ENCODE measurements at places on chromosomes 4 and X. TPM values are rescaled to one million over a fixed set of nuclear protein-coding genes. Genes with fewer than 3 reads are reported as not detected.

DNA sequence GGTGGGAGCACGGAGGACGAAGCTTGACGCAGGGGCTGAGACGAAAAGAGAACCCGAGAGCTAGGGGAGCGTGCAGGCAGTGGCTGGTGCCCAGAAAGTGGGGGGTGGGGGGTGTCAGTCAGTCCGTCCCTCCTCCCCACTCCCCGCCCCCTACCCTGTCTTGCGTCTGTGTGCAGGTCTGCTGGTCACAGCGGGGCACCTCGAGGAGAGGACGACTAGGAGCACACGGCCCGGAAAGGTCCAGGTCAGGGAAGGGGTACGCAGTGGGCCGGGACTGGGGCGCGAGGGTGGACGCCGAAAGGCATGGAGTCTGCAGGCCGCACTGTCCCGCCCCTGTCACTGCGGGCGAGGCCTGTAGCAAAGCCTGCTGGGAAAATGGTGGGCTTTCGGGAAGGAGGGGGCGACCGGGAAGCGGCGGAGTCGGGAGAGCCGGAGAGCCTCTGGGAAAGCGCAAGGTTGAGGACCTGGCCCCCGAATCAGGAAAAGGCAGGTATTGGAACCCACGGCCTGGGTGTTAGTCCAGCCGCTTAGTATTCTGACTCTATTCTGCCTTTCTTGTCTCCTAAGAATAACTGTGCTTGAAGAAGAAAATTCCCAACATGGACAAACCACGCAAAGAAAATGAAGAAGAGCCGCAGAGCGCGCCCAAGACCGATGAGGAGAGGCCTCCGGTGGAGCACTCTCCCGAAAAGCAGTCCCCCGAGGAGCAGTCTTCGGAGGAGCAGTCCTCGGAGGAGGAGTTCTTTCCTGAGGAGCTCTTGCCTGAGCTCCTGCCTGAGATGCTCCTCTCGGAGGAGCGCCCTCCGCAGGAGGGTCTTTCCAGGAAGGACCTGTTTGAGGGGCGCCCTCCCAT, 769 bp downstream of the TCEAL1 start:
- peak; percentile 80 for DNase-seq

DNA sequence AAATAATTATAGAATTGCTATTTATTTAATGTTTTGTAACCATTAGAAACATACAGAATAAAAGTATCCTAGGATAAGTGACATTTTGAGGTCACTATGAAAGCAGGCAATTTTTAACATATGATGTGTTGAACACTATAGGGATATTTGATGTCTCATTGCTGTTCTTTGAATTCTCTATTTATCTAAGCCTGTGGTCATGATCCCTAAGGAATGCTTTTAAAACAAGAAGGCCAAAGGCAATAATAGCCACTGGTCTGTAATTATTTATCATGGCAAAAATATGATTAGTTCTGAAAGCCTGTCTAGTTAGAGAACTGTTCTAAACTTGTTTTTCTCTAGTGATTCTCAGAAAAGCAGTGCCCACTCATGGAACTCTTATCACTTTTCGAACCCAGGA, 186.6 kb downstream of the RPA4 start:
- DNase-seq = no peak

DNA sequence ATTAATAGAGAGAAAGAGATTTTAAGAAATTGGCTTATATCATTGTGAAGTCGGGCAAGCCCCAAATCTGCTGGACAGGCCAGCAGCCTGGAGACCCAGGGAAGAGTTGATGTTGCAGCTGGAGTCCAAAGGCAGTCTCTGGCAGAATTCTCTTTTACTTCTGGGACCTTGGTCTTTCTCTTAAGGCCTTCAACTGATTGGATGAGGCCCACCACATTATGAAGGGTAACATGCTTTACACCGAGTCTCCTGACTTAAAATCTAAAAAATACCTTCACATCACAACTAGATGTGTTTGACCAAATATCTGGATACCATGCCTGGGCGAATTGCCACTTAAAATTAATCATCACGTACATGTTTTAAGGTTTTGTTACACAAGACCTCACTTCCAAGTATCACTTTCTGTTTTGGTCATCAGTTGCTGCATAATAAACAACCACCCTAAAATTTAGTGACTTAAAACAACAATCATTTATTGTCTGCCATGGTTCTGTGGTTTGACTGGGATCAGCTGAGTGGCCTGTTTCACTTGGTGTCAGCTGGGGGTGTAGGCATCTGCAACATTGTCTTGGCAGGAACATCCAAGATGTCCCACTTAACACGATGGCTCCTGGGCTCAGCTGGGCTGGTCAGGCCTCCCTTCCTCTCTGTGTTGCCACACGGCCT, 3.4 kb downstream of the CD38 start:
- no peak for DNase-seq

CAPN6 gene
- 7.1 TPM for total RNA-seq

MND1 gene
- not detected for total RNA-seq

Measured in sciatic nerve (tissue), 2 donors.